Activated T-cell treated with anti-CD3 and anti-CD28 coated beads, Interleukin-2, amount 50 U/mL, for 4 hours (primary cell): ENCODE measurements at places on chromosomes 6 and 20.

- DNase-seq, result no peak
These were observed 10.7 kb upstream of the TLDC2 start for GRCh38 chr20:36865076-36865860.

DNA sequence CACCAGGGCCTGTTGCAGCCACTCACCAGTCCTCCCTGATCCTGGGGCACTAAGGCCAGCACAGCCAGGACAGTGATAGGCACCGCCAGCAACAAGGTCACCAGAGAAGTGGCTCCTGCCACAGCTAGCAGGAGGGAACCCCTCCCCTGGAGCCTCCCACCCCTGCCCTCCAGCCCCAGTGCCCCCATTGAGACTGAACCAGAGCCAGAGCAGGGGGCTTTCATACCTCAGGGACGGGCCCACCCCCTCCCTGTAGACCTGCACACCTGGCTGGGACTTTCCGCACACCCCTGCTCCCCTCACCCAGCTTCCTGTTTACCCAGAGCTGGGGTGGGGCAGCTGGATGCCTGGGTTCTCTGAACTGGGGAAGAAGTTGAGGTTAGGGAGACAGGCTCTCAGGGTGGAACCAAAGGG, at the start of gene LTB:
Gene LTB, minus strand, starts transcription at position 195 of the 414 bp plus-strand sequence. Its CDS starts 7 bp downstream, at position 188.
- DNase-seq, result peak; percentile 61

- no peak for DNase-seq
These were observed 22.0 kb downstream of the STXBP5 start for GRCh38 chr6:147226163-147226724.

DNA sequence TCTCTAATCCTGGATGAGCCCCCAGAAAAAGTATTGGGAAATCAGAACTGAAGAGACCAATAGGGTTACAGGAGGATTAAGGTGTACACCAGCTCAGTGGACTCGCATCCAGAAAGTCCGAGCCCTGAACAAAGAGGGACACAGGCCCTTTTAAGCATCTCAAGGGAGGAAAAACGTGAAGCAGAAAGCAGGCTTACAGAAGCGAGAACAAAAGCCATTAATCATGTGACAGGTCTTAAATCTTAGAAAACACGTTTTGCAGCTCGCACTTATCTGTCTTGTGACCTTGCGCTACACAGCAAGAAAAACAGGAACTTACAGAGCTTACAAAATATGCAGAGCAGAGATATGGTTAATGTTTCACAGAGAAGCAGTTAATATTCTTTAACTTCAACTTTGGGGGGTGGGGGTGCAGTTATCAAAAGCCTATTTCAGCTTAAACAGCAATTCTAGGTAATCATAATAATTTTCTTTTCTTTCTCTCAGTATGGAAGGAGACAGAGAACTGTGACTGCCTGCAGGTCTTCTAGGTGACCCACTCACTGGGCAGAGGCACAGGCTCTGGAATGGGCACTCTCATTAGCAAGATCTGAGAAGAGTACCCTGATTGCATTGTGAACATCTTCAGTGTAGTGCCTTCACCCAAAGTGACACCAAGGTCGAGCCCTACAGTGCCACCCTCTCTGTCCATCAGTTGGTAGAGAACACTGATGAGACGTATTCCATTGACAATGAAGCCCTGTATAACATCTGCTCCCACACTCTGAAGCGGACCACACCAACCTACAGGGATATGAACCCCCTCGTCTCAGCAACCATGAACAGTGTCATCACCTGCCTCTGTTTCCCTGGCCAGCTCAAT, 65.0 kb upstream of the MOCS1 start:
- no peak for DNase-seq

- DNase-seq, result no peak
These were observed 901.3 kb upstream of the CITED2 start for GRCh38 chr6:140275725-140276124.

- DNase-seq, result no peak
These were observed 2.3 kb upstream of the SCAND1 start for GRCh38 chr20:35956616-35957015.

GRCh38 chr6:118740372-118740771, 89.0 kb upstream of the CEP85L start:
- DNase-seq, result no peak

DNA sequence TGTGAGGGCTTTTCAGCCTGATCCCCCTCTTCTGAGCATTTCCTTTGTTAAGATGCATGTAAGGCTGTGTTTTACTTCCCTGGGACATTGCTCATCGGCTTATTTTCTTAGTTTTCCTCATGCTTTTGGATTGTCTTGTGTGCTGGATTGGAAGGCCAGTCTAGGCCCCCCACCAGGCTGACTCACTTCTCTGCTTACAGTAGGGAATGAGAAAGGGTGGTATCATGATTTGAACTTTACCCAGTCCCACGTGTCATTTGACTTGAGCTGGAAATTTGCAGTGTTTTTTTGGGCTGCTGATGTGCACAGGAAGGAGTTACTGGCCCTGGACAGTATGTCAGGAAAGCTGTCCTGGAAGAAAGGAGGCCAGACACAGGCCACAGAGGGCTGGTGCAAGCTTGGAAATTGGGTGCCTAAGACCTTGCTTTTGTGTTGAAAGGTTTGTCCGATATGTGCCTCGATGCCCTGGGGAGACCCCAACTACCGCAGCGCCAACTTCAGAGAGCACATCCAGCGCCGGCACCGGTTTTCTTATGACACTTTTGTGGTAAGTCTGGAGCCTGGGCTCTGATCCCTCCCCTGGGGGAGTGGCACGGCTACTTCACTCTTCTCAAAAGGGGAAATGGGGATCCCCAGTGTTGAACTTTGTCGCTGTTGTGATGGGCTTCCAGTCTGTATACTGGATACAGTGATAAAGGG, 12.8 kb downstream of the RNF114 start:
- no peak for DNase-seq

GRCh38 chr6:122789182-122790027, at the start of gene SMPDL3A:
SMPDL3A (plus strand) TSS chr6:122789258; CDS start chr6:122789347, 89 bp downstream.
- DNase-seq, result no peak

DNA sequence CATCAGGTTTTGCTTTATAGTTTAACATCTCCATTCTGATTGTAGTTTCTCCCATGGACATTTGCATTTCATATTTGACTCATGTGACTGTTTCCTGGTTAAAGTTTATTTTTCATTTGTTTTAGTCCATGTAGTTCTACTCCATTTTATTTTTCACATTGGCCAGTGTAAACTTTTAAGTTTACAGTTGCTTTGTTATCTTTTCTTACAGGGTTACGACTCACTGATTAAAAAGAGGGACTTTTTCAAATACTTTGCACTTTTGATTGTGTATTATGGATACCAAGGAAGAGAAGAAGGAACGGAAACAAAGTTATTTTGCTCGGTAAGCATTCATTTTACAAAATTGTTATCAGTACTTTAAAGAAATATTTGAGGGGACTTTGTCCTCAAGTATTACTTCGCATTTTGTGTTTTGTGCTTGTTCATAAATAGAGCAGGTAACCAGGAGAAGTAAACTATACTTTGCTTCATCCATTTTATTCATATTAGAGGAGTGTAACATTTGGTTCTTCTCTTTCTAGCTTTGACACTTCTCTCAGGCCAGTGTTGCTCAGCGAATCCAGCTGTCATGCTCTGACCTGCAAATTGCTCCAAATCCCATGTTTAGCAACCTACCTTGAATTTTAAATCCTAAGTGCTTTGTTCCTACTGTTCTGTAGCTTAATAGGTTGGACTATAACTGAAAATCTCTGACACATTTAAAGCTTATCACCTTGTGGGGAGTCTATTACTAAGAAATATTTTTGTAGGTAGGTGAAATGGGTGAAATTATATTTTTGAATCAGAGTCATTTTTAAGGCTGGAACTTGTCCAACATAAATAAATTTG, 24.5 kb downstream of the NCOA7 start:
- DNase-seq, result no peak

DNA sequence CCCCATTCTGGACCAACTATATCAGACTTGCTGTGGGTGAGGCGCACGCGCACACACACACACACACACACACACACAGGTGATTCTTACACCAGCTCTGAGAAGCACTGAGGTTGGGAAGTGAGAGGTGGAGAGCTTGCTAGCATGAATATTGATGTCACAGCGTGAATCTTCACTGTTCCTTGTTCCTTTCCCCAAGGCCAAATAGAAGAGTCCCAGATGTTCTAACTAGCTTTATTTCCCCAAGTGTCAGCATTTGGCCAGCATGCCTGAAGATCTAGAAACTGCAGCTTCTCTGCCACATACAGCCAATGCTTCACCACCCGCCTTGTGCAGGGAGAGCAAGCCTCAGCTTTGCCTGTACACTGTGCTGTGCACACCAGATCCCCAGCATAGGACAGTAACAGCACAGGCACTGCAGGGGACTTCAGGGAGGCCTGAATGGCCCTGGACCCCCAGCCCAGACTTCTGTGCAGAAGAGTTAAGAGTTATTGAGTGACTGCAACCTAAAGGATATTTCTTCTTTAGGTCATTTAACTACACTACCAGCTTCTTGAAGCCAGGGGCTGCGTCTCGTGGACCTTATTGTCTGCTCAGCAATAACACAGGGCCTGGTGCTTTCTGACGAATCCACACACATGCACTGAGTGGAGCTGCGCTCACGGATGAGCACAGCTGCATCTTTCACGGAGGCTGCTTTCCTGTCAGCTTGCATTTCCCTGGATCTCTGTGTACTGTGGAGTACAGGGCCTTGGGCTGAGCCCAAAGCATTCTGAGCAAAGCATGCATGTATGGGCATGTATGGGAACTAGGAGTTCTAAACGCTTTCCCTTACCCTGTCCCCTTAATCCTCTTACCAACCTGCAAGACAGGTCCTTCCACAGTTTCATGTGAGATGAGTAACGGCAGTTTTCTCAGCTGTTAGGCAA, 13.9 kb upstream of the CD93 start:
- DNase-seq, result no peak
